A172 (cell line): ENCODE measurements at places on chromosomes 4 and X.

DNA sequence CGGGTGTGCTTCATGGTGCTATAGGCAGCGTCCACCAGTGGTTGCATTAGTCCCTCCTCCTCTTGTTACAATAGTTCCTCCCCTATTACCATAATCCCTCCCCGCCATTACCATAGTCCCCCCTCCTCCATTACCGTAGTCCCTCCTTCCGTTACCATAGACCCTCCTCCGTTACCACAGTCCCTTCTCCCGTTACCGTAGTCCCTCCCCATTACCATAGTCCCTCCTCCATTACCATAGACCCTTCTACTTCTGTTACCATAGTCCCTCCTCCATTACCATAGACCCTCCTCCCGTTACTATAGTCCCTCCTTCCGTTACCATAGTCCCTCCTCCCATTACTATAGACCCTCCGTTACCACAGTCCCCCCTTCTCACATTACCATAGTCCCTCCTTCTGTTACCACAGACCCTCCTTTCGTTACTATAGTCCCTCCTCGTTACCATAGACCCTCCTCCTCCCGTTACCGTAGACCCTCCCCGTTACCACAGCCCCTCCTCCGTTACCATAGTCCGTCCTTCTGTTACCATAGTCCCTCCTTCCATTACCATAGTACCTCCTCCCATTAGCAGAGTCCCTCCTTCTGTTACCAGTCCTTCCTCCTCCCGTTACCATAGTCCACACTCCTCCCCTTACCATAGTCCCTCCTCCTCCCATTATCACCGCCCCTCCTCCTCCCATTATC lies 129.6 kb downstream of the DHRSX start:
- DNase-seq, result no peak

GRCh38 chrX:52078131-52078530 lies 9.1 kb upstream of the MAGED4B start:
- DNase-seq, result no peak

GRCh38 chr4:100340512-100341485 lies 150.5 kb upstream of the DDIT4L start:
- no peak for DNase-seq

- DNase-seq, result peak; percentile 45
Measured at GRCh38 chr4:123833171-123833643, 436.6 kb downstream of the SPRY1 start.

DNA sequence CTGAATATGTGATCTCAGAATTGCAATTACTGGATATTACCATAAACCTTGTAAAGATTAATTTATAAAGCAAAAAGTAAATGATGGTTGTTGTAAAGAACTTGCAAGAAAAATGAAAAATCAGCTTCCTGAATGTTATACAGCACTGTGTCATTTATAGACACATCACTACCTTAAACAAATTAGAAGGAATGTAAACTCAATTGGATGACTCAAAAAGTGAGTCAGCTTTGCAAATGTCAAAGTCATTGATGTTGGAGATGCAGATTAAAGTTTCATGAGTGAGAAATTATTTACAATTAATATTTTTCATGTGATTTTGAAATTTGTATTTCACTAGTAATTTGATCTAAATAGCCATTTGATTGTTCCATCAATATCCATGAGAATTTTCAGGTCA lies 193.2 kb downstream of the RAPGEF2 start:
- peak; percentile 34 for DNase-seq

GRCh38 chrX:110087485-110088356 lies 84.8 kb downstream of the TMEM164 start:
- peak; percentile 80 for DNase-seq

DNA sequence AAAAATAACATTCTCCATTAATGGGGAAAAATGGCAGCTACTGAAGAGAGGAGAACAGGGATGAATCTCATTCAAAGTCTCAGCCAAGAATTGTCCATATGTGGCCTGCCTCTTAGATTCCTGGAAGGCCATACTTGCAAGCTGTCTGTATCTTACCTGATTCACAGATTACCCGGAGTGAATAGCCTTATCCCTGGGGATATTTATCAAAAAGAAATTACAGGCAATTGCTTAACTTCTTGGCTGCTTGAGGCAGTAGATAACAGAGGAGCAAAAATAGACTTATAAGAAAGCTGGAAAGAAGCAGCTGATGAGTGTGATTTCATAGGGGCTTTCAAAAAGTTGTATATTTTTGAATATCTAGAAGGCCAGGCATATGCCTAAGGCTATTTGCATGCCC lies 68.8 kb upstream of the PPP1R2C start:
- DNase-seq, result no peak

DNA sequence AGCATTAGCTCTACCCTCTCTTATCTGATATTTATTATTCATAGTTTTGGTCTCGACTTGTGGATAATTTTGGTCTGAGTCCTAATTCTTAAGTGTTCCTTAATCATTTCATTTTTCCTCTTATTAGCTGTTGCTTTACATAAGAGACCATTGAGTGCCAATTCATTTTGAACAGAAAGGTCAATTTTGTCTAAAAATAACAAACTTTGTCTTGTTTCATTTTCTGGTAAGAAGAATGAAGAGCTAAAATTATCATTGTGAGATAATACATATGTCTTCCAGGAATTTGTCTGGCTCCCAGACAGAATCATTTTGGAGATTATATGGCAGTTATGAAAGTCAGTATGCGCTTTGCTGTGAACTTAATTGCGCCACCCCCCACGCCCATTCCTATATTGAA lies 1471.8 kb downstream of the PCDH7 start:
- DNase-seq, result no peak

DNA sequence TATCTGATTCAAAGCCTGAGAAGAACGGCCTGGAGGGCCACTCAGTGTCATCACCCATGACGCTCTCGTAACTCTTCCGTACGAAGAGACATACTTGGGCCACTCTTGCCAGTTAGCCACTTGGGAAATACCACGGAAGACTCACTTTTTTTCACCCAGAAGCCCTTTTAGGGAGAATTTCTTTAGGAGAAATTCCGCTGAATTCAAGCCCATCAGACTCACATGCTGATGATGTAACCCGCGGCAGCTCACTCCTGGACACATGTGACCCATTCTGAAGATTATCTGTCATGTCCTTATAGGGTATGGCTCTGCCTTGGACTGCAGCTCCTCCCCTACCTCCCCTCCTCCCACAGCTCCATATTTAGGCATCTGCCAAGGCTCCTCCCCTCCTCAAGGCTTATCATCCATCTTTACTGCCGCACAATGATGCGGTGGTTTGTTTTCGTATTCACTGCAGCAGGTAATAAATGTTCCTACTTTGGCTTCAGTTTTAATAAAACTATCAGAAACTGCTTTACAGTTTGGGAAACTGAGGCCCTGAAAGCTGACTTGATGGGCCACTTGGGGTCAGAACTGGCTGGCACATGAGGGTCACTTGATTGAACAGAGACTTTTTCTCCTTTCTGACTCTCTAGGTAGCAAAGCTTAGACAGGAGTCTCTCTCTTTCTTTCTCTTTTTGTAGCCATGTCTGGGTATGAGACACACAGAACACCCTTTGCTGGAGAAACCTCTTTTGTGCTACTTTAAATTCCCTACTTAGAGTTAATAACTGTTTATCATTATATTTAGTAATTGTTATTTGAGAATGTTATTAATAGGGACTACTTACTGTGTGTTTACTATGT lies 42.1 kb downstream of the RHOH start:
- DNase-seq, result peak; percentile 36

DNA sequence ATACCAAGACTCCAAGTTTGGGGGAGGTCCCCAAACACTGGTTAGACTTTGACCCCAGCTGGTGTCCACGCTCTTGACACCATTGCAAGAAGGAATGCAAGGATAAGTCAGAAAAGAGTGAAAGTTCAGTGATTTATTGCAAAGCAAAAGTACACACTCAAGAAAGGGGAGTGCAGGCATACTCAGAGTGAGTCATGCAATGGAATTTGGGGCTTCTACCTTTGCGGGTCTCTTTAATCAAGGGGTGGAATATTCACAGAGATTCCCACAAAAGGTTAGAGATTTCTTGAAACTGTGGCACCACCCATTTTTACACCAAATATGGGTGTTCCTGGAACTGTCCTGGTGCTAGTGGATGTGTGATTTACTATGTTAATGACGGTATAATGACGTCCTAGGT lies 5.2 kb upstream of the SMIM10L2A start:
- peak; percentile 1 for DNase-seq

- no peak for DNase-seq
Measured at GRCh38 chr4:110268352-110268751, 69.9 kb upstream of the ELOVL6 start.

- DNase-seq, result no peak
Measured at GRCh38 chrX:33465137-33465536, 253.8 kb upstream of the DMD start.

- DNase-seq, result no peak
Measured at GRCh38 chrX:112789931-112790330, 50.7 kb downstream of the AMOT start.

GRCh38 chr4:137361756-137362470 lies 170.4 kb downstream of the PCDH18 start:
- no peak for DNase-seq
